ENCODE measurements at places on chromosomes 3 and 15.

DNA sequence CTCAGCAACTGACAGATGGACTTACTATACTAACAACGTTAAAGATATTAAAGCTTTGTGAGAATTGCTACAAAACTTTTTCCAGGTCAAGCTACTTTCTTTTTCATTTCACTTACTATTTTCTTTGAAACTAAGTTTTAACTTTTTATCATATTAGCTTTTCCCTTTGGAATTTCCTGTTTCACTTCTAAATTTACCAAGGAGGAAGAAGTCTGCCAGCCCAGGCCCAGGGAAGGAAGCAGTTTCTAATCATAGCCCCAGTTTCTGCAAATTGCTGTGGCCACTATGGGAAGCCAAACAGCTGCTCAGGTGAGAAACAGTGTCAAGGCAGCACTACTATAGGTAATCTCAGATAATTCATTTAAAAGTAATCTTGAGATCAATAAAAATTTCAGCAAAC is 18.4 kb downstream of the CYFIP1 start:
- DNase-seq, result no peak

- no peak for DNase-seq
Observed at GRCh38 chr3:79810581-79810980, 42.8 kb upstream of the ROBO1 start.

GRCh38 chr3:1092771-1093170 is at the start of gene CNTN6:
TSS of gene CNTN6 (plus strand) at chr3:1093024. CDS start at chr3:1148009, 54,985 bp downstream.
- DNase-seq, result no peak

GRCh38 chr3:143321058-143321769 is 201.6 kb downstream of the CHST2 start:
- DNase-seq, result no peak

DNA sequence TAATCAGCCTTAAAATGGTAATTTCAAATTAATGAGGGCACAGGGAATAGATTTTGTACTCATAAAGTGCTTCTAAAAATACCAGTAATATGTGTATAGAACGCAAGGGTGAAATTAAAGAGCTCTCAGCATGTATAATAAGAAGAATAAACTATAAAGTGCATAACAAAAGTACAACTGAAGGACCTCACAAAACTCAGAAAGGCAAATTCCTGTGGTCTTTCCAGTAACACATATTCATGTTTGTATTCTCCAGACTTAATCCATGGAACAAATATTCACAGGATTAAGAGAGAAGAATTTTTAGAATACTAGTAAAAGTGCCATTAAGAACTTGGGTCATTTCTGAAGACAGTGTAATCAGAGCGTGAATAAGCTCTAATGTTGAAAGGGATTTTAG is 646.3 kb downstream of the CADM2 start:
- DNase-seq, result no peak

DNA sequence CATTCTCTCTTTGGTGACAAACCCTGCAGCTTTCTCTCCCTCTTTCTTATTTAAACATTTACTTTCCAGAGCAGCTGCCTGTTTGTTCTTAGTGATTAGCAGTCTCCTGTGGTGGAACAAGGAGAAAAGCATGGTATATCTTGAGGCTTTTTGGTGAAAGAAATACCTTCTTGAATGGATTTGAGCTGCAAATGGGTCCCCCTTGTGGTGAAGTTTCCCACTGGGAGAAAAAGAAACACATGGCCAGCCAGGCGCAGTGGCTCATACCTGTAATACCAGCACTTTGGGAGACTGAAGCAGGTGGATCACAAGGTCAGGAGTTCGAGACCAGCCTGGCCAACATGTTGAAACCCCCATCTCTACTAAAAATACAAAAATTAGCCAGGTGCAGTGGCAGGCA is 48.3 kb upstream of the ACP3 start:
- DNase-seq, result no peak

GRCh38 chr3:125351814-125352456 is 23.2 kb downstream of the ZNF148 start:
- DNase-seq, result no peak

DNA sequence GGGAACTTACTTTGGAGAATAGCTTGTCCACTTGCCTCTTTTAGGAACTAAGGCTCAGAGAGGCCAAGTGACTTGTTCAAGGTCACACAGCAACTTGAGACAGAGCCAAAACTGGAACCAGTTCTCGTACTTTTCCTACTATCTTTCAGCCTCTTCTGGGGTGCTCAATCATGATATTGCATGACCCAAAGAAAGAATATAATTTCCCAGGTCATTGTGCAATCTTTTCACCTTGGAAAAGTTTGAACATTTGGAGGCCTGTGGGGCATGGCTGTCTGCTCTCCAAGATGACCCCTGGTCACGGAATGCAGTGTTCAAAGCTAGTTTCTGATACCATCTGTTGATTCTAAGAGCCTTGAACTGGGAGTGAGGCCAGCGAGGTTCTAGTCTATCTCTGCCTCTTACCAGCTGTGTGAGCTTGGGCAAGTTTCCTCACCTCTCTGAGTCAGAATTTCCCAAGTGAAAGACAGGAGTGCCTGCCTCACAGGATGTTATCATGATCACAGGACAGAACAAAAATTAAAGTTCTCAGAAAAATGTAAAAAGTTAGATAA is 89.7 kb downstream of the BDH1 start:
- no peak for DNase-seq
